Activated CD4-positive, alpha-beta T cell treated with anti-CD3 and anti-CD28 coated beads, Interleukin-2, Interleukin-4, amounts not matched to agents 100 ng/mL and 50 ng/mL, durations not matched to agents 16 hours and 8 hours (primary cell): ENCODE measurements at places on chromosomes 4 and X.

- DNase-seq: no peak
These were observed 11.3 kb upstream of the LONRF3 start for GRCh38 chrX:118963159-118963558.

GRCh38 chrX:56564164-56564885 lies 898 bp downstream of the UBQLN2 start:
- DNase-seq: peak; percentile 66

DNA sequence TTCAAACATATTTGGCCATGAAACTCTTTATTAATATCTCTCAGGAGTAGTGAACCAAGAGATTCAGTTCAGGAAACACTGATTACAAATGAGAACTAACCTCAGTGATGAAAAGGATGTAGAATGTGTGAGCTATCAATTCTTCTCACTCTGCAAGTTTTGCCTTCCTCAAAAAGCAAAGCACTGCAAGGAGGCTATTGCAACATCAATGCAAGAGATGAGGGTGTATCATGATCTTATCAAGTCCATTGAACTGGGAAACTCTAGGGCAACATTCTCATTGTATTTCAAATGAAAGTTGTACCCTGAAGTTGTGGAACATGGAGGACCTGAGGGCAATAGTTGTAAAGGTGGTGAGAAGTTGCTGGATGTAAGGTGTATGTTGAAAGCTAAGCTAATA lies 56.4 kb upstream of the VEGFC start:
- DNase-seq: no peak

- no peak for DNase-seq
These were observed 286.4 kb downstream of the PRDM5 start for GRCh38 chr4:120636120-120636630.

DNA sequence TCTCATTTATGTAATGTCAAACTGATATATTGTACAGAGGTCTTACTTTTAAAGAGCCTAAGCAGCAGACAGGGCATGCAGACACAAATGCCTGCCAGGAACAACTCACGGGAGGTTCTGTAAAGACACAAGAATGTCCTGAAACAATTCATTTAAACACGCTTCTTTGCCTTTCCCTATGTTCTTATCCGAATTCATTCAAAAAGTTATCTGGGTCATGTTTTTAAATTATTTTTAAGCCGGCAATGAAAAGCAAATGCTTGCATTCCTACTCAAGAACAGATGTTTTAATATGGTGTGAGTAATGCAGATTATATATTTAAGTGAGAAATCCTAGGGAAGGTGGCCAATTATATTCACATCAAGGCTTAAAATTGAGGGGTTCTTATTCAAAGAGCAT lies 192.6 kb downstream of the PDGFC start:
- no peak for DNase-seq

- no peak for DNase-seq
These were observed 79.5 kb downstream of the FAM184B start for GRCh38 chr4:17701882-17702281.

DNA sequence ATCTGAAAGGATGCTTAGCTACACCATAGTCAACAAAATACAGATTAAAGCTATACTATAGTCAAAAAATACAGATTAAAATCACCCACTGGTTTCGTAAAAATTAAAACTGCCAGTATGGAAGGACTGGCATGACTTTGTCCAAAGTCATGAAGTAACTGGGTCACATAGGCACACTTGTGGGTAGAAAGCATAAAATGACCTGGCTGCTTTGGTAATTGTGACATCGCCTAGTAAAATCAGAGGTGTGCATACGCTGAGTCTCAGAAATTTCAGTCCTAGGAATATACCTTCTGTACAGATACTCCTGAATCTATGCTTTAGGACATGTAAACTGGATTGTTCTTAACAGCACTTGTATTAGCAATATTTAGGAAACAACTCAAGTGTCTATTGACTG lies 28.1 kb downstream of the CLNK start:
- peak; percentile 25 for DNase-seq

DNA sequence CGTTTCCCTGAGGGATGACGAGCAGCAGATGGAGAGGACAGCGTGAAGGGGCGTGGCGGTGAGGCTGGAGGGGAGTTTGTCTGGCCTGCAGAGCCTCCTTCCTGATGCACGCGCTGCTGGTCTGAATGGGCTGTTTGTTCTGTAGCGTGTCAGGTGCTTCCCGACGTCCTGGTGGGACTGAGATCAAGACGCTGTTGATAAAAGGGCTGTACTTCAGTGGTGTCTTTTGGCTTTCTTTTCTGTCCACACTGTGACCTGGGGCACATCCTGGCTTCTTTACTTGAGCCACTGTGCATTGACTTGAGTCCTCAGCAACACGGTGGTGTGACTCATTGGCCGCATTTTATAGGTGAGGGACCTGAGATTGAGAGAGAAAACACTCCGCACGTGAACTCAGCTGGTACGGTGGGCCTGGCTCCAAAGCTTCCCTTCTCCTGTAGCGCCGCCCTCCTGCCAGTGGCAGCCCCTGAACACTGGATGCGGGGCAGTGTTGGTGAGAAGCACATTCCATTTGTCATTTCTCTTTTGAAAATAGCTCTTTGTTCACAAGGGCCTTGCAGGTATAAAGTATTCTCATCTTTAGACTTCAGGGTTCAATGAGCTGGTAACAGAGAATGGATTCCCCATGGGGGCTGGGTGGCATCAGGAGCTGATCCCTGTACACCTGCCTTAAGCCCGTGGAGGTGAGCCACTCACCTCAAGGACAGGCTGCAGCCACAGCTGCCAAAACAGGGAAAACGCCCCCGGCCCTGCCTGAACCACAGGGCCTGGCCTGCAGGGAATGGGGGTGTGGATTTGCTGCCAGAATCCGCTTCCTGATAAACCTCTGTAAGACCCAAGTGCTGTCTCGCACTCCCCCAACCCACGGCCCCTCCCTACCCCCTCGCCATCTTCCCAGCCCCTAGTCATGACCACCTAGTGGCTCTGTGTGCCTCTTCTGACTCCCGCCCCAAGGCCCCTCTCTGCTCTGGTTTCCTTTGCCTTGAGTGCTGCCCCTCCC lies 29.2 kb downstream of the NSG1 start:
- no peak for DNase-seq

DNA sequence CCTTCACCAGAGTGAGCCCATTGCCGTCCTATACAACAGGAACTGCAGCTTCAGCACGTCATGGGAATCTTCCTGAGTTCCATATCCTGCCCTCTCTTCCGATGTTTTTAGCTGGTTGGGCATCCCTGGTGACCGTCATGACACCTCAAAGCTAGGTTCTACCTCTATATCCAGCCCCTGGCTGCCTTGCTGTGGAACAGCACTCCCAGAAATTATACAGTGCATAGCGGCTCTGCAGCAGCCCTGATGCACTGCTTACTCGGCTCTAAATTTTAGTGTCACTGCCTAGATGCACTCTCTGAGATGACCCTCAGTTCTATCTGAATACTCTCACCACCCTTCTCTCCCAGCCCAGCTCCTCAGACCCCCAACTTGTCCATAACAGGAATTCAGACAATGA lies 44.3 kb downstream of the ARHGEF38 start:
- DNase-seq: no peak

- peak; percentile 9 for DNase-seq
These were observed at the start of gene FAM149A for GRCh38 chr4:186104114-186104889. FAM149A (plus strand) TSS chr4:186104704.

DNA sequence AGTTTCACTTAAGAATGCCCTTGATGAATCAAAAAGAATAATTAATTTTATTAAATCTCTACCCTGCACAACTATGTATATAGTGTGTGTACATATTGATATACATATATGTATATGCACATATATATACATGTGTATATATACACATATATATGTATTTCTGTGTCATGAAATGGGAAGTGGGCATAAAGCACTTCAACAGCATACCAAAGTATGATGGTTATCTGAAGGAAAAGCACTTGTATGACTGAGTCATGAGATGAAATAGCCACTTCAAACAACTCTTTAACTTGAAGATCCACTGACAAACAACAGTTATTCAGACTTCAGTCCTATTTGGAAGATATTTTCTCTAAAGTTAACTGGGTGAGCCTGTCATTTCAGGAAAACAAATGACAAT lies 16.3 kb downstream of the RNF128 start:
- DNase-seq: no peak

GRCh38 chr4:86848732-86849619 lies at the start of gene SLC10A6:
SLC10A6 (minus strand) TSS chr4:86849384; CDS start chr4:86849115, 269 bp downstream.
- no peak for DNase-seq

GRCh38 chr4:3745886-3746656 lies 20.1 kb upstream of the ADRA2C start:
- no peak for DNase-seq

GRCh38 chr4:184668096-184668495 lies 18.6 kb downstream of the PRIMPOL start:
- no peak for DNase-seq

DNA sequence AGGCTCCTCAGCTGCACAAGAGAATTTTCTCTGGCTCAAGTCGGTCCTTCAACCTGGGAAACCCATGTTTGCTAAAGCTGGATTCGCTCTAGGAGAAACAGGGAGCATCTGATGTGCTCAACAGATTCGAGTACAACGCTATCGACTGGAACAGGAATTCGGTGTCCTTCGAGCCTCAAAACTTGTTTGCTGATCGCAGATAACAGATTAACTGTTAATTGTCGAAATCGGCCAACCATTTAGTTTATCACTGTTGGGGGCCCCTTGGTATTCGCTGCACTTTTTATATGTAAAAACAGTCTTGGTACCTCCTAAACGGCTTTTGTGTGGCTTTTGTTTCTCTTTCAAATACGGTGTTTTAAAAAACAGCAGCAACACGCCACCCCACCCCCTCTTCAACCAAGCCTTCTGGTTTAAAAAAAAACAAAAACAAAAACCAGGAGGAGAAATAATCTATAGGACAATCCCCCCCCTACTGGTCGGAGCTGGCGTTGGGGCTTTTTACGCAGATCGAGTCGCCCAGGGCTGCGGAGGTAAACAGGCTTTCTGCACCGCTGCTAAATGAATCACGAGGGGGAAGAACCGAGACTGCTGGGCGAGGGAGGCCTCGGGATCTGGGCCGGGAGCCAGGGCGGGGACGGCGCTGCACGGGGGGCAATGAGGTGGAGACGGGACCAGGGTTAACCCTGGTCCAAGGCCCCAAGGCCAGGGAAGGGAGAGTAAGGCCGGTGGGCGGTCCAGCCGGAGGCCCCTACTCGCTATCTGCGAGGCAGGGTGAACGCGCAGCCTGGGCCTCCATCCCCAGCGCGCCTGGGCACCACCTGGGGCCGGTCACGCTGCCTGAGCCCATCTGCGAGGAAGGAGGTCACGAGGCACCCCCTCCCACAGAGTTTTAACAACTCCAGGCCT lies 71.7 kb upstream of the BCOR start:
- peak; percentile 86 for DNase-seq

- DNase-seq: no peak
These were observed 144.0 kb upstream of the KIT start for GRCh38 chr4:54513741-54514140.

GRCh38 chr4:172035562-172035961 lies 222.4 kb downstream of the GALNTL6 start:
- no peak for DNase-seq

DNA sequence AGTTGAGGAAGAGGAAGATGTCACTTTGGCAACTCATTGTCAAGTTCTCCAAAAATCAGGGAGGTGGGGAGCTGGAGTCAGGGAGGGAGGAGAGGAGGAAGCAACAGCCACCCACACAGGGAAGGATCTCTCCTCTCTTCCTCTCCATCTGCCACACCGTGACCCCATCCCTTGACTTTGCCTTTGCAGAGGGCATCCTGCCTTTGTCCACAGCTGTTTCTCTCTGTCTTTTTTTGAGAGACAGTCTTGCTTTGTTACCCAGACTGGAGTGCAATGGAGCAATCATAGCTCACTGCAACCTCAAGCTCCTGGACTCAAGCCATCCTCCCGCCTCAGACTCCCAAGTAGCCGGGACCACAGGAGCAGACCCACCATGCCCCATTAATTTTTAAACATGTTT lies 276.0 kb downstream of the SHOX start:
- no peak for DNase-seq

DNA sequence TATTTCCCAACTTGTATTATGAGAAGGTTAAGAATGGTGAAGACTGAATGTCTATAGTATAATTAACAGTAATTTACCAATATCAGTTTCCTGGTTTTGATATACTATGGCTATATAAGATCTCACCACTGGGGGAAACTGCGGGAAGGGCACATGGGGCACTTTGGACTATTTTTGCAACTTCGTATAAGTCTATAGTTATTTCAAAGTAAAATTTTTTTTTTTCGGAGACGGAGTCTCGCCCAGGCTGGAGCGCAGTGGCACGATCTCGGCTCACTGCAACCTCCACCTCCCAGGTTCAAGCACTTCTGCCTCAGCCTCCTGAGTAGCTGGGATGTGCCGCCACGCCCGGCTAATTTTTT lies 46.1 kb downstream of the CXorf58 start:
- no peak for DNase-seq
